Left cardiac atrium (tissue), 4 donors: ENCODE measurements at places on chromosomes 12 and 14. TPM values are rescaled to one million over a fixed set of nuclear protein-coding genes. Genes with fewer than 3 reads are reported as not detected.

DNA sequence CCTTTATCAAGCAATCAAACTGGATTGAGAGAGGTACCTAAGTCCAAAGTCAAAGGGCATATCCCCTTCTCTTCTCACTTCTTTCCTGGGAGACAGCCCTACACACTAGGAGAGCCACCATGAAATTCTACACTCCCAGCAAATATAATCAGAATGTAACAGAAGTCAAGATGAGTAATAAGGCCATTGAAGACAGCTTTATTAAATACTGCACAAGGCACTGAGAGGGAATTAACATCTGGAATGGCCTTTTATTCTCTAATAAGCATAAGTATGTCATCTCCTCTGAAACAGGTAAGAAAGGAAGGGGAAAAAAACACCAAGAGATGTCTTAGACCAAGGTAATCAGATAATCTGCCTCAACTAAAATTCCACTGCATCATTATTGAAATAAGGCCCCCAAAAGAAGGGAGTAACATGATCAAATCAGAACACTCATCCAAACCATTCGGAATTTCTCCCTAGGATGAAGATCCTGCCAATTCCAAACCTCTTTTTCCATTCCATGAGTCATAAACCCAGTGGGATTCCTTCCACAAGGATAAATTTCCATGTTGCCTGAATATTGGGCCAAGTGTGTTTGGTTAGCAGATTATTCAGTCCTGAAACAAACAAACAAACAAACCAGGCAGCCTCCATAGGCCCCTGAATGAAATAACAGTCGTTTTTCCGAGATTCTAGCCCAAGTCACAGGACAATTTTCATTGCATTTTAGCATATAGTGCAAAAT lies 19.9 kb downstream of the SLC35F4 start:
- no peak for DNase-seq

The CD163L1 gene
- 10.5 TPM for total RNA-seq

- no peak for DNase-seq
Observed at GRCh38 chr12:74602881-74603672, 65.4 kb downstream of the ATXN7L3B start.

The PSME1 gene
- 91.6 TPM for total RNA-seq

DNA sequence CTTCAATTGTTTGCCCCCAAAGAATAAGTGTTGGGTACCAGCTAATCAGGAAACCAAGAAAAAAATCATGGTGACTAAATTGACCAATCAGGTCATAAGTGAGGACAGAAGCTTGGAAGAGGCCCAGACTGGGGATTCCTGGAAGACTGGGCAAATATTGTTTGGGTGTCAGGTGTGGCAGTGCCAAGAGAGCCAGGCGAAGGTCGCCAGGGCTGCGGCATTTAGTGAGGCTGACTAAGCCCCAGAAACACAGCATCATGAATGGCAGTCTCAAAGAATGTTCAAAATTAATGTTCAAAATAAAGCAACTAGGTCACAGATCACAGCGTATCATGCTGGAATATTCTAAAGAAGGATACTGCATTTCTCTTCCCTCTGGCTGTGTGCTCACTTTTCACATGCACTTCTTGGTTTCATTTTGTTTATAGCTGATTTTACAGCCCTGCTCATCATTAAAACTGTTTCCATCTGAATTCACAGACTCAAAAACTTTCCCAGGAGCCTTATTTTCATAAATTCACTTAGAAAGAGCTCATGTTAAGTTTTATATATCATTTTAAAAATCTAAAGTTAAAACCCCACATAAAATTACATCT lies 85.3 kb upstream of the OVCH1 start:
- peak; percentile 39 for DNase-seq

- DNase-seq, result no peak
Observed at GRCh38 chr12:111605911-111606766, 7.0 kb upstream of the ATXN2 start.

- DNase-seq, result no peak
Observed at GRCh38 chr14:32013083-32013482, 64.0 kb upstream of the ARHGAP5 start.

- no peak for DNase-seq
Observed at GRCh38 chr14:94047581-94047980, 21.4 kb downstream of the OTUB2 start.

The C12orf56 gene
- not detected for total RNA-seq

The CCDC63 gene
- total RNA-seq, result not detected

The GLIPR1L1 gene
- not detected for total RNA-seq

GRCh38 chr12:105723066-105723465 lies 392.6 kb downstream of the C12orf75 start:
- no peak for DNase-seq

- DNase-seq, result peak; percentile 59
Observed at GRCh38 chr12:1576410-1577241, 17.8 kb downstream of the FBXL14 start.

The GRIN2B gene
- total RNA-seq, result 0.29 TPM

DNA sequence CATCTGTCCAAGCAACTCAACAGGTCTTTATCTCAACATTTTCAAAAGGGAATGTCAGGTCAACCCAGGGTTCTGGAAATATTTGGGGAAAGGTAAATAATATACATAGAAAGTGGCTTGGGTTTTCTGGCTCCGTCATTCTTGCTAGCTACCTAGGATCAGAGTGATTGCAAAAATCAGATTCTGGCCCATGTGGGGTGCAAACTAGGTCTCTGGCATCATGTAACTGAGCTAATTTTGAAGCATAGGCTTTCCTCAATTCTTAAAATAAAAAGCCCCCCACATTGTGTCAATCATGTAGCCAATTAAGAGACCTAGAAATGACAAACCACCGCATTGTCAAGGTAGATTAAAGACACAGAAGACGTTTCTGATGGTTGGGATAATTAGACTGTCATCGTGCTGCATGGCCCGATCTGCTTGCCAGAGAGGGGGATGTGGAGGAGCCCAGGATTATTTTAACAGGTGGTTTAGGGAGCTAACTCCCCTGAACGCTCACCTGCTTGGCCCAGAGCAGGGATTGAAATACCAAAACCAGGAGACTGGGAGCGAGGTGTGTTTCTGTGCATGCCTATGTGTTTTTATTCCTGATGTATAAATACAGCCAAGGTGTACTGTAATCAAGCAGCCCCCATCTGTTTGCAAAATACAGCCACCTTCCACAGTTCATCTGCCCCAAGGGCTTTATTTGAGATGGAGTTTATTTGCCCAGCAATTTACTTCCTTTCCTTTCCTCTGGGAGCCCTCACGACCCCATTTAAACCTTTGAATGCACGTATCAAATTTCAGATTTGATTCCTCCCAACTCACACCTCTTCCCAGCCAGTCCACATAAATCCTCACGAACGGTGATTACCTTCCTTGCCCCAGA lies 189.5 kb downstream of the TTC8 start:
- DNase-seq, result no peak

GRCh38 chr12:57496822-57497221 lies 9.0 kb downstream of the MARS1 start:
- no peak for DNase-seq
